Erythroblast (primary cell): ENCODE measurements at places on chromosomes 2 and 18.
A peak's percentile ranks its signal among the peaks of the same experiment; 100 is the strongest.

- DNase-seq, result no peak
Measured at GRCh38 chr18:28175150-28175929, 1.6 kb downstream of the CDH2 start.

DNA sequence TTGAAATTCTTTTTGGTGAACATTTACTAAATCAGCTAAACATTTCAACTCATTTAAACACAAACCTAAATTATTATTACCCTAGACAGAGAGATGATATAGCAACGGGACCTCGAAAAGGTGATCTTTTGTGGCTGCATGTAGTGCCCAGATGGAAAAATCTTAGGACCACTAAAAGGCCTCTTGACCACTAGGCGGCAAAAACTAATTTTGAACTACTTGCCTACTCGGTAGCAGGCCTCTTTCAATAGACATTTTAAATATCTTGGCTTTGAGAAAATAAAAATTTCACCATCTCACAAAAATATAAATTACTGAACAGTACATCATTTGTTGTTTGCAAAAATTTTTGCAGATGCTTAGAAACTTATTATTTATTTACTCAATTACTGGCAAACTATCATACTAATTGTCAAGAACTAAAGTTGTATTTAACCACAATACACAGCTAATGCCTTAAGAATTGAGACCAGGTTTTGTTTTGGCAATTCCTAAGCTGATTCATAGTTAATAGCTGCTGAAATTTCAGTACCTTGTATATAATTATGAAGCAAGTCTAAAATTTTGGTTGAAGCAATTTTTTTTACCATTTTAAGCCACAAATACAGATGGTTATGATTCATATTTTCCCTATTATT, 9.4 kb downstream of the COL3A1 start:
- DNase-seq, result no peak

GRCh38 chr2:101419096-101419663, 31.9 kb upstream of the CREG2 start:
- DNase-seq, result peak; percentile 77

DNA sequence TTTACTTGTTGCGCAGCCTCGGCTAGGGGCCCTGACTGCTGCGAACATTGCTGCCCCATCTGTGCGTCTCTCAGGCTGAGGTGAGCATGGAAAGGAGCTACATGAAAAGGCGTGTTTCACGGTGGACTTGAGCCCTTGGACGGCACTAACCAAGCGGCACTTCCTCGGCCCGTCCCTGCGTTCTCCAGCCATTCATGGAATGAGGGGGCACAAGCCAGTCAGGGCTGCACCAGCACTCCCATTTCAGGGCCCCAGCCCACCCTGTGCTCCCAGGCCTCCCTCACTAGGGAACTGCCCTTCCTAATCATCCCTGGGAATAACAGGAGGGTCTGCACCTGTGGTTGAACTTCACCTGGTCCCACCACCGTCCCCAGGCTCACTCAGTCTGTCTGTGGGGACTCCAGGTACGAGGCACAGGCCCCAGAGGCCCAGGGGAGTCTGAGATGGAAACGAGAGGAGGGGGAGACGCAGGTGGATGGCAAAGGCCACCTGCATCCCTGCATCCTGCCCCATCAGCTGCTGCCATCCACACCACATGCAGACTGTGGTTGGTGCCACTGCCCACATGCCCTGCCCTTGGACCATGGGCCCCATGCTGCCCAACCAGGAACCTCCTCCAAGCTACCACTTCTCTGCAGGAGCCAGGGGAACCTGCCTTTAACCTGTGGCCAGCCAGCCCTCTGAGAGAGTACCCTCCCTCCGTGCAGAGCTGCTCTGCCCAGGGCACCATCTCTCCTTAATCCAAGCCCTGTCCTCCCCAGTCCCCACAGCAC, 99.7 kb downstream of the EIPR1 start:
- DNase-seq, result no peak

- DNase-seq, result no peak
Measured at GRCh38 chr2:2456721-2457120, 125.6 kb upstream of the MYT1L start.

- no peak for DNase-seq
Measured at GRCh38 chr2:18398833-18399232, 161.6 kb downstream of the RDH14 start.

GRCh38 chr2:21501376-21502027, 377.7 kb downstream of the TDRD15 start:
- DNase-seq, result no peak

- no peak for DNase-seq
Measured at GRCh38 chr2:236785611-236786057, 216.0 kb downstream of the ACKR3 start.

- no peak for DNase-seq
Measured at GRCh38 chr2:132651115-132652045, 18.6 kb downstream of the LYPD1 start.

DNA sequence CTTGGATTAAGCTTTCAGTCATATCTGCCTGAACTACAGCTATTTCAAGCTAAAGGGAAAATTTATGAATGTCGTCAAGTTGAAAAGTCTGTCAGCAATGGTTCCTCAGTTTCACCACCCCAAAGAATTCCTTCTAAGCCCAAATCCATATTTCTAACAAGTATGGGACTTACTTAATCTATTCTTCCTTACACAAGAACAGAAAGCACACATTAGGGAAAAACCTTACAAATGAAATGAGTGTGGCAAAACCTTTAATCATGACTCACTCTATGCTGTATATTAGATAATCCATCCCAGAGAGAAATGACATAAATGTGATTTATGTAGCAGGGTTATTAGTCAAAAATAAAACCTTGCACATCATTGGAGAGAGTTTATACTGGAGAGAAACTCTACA, 78.9 kb downstream of the RAB31 start:
- DNase-seq, result no peak

GRCh38 chr2:237219826-237220225, 134.1 kb downstream of the COPS8 start:
- DNase-seq, result no peak

DNA sequence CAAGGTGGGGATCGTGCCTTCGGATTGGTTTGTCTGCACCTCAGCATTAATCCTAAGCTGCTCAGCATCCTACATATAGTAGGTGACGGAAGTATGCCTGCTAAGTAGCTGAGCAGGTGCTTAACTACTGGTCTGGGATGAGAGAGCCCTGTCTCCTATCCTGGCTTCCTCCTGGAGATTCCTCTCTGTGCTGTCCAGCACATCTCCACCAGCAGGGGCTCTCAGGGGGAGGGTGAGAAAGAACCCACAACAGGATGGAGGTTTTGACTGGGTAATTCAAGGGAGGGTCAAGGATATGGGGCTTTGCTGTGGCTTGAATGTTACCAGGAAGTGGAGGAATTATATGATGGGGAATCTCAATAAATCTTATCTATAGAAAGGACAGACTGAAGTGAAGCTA, 45.4 kb upstream of the KIF5C start:
- DNase-seq, result no peak

- no peak for DNase-seq
Measured at GRCh38 chr2:143717053-143717452, 587.8 kb downstream of the ARHGAP15 start.

- no peak for DNase-seq
Measured at GRCh38 chr2:16339206-16339605, 326.4 kb downstream of the CYRIA start.

DNA sequence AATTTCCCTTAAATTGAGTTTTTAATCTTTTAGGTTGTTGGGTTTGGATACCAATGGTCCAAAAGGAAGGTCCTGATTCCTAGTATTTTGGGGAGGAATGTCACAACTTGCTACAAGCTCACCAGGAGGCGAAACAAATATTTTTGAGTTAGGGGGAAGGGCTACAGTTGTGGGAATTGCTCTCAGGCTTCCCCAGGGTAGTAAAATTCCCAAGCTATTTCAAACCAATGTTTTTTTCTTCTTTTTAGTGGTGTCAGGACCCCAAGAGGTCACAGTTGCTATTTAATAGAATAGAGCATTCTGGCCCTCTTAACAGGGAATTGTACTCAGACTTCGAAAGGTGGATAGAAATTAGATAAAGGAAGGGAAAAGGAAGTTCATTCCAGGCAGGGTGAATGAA, 68.5 kb upstream of the ST3GAL5 start:
- no peak for DNase-seq

- DNase-seq, result no peak
Measured at GRCh38 chr2:37838541-37839167, 86.4 kb upstream of the RMDN2 start.
